NCI-H1092 treated with DMSO at 0.1 percent for 48 hours (cell line): ENCODE measurements at places on chromosomes 2 and 18.
A peak's percentile ranks its signal among the peaks of the same experiment; 100 is the strongest.

GRCh38 chr18:51716277-51716676 lies 518.8 kb upstream of the MEX3C start:
- no peak for DNase-seq

DNA sequence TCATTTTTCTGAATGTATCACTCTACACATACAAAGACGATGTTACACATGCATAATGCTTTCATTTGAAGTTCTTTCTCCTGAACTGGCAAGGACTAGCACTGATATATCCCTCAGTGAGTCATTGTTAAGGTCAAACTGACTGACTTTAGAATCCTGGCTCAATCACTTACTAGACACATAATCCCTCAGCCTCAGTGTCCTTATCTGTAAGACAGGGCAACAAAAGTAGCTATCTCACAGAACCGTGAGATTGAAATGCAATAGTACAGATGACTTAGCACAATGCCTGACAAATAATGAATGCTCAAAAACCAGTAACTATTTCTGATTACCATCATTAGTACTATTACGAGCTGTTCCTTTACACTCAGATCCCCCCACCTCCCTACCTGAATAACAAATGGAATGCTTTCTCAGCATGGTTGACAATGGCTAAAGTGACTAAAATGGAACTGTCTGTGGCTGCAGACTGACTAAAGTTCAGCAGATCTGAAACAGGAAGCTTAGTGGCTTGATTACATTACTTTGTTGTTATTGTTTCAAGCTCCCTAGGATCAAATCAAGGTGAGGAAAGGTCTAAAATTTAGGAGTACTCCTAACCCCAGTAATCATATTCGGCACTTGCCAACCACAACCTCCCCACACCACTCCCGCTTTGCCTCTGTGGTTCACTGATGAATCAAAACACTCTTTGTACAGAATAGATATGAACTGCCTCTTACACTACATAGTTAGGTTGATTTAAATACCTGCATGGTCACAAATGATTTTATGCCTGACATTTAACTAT lies 35.8 kb upstream of the CACNB4 start:
- no peak for DNase-seq

GRCh38 chr18:3560755-3561154 lies 110.8 kb downstream of the TGIF1 start:
- no peak for DNase-seq

DNA sequence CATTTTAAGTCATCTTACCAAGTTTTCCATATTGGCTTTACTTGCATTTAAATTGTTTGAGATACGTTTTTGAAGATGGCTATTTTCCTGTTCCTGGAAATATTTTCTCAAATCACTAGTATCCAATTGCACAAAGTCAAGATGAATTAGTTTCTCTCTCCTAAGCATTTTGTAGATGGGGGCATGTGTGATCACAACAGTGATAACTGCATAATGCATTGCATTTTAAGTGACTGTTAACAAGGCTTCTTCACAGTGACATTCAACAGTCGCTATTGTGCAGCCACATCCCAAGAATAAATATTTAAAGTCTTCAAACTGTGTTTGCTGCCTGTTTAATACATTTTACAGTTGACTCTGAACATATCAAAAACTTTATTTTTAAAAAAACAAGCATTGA lies 694.2 kb upstream of the CDH7 start:
- DNase-seq = no peak

DNA sequence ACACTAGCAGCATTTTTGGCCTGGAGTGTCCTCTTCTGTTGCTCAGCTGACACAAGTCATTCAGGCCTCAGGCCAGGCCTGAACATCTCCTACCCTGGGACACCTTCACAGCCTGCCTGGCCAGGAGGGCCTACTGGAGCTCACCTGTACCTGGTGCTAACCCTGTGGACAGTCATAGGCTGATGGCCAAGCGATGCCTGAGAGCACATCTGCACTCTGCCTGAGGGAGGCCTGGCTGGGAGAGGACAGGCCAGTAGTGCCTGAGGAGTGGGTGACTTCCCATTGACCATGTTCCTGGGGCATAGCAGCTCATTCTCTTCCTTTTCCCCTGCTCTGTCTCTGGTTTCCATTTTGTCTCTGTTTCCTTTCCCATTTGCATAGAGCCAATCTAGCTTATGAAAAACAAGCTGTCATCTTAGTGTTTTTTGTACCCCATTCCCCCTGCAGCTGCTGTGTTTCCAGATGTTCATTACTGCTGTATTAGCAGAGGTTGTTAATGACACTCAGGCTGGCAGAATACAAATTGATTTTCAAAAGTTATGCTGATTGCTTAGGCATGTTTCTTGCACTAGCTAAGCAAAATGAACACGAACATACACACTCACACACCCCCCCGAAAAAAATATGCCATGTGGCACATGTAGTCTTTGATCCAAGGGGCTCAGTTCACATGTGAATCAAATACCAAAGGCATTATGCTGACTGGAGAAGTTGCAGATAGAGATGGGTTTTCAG lies 149.7 kb upstream of the HS6ST1 start:
- DNase-seq = no peak

DNA sequence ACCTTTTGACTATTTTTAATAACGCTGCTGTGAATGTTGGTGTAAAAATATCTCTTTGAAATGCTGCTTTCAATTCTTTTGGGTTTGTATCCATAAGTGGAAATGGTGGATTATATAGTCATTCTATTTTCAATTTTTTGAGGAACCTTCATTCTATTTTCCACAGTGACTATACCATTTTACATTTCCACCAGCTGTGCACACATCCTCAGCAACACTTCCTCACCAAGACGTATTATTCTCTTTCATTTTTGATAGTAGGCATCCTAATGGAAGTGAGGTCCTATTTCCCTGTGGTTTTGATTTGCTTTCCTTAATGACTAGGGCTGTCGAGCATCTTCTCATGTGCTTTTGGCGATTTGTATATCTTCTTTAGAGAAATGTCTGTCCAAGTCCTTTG lies 14.8 kb downstream of the CASP10 start:
- DNase-seq = no peak

DNA sequence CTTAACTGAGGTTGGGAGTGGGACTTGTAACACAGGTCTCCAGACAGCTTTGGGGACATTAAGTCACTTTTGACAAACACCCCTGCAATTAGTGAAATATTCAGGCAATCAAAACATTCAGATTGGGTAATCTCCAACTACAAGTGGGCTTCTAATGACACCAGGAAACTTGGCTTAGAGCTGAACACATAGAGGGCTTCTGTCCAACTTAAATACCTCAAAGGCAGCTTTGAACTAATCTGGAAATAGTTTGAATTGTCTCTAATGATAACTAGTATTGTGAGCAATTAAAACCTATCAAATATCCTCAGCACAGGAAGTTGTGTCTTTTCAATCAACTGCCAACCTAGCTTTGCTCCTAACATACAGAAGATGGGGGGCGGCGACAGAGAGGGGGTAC lies 5.1 kb upstream of the ASPRV1 start:
- DNase-seq = no peak

DNA sequence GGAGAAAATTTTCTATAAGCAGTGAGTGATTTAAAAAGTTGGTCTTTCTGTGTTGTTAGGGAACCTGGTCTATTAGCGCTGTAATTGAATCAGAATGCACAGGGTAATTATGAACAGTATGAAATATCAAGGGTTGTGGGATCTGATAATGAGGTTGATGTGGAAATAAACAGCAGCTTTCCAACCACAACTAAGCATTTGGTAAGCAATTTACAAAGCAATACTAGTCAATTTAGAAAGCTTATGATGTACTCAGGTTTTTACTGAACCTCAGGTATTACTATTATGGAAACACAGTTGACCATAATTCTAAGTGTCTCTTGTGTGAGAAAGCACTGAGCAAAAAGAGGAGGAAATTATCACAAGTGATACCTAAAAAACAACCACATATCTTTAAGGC lies 11.0 kb upstream of the SMCHD1 start:
- no peak for DNase-seq

GRCh38 chr18:35141567-35142274 lies 99.1 kb upstream of the ZNF397 start:
- DNase-seq = peak; percentile 26

DNA sequence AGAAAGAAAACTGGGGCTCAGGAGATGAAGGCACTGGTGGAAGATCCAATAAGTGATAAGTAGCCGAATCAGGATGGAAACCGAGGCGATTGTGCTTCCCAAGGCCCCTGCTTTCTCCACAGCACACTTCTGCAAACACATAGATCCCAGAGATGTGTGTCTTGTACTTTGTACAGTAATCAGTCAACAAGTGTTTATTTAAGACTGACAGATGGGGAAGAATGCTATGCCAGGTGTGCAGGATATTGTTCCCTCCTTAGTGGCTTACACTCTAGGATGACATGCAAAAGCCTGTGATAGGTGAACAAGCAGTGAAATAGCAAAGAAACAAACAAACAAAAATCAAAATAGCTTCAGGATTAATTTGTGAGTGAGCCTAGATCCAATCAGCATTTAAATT lies 116.6 kb downstream of the ACTR3 start:
- no peak for DNase-seq

- DNase-seq = no peak
These were observed 125.7 kb downstream of the AGAP1 start for GRCh38 chr2:235619544-235619943.

- no peak for DNase-seq
These were observed 286.8 kb downstream of the CLIP4 start for GRCh38 chr2:29401994-29402393.

- peak; percentile 37 for DNase-seq
These were observed 1.4 kb downstream of the ITPRID2 start for GRCh38 chr2:181892799-181893435.

GRCh38 chr2:70626254-70626990 lies 72.8 kb upstream of the TGFA start:
- no peak for DNase-seq

DNA sequence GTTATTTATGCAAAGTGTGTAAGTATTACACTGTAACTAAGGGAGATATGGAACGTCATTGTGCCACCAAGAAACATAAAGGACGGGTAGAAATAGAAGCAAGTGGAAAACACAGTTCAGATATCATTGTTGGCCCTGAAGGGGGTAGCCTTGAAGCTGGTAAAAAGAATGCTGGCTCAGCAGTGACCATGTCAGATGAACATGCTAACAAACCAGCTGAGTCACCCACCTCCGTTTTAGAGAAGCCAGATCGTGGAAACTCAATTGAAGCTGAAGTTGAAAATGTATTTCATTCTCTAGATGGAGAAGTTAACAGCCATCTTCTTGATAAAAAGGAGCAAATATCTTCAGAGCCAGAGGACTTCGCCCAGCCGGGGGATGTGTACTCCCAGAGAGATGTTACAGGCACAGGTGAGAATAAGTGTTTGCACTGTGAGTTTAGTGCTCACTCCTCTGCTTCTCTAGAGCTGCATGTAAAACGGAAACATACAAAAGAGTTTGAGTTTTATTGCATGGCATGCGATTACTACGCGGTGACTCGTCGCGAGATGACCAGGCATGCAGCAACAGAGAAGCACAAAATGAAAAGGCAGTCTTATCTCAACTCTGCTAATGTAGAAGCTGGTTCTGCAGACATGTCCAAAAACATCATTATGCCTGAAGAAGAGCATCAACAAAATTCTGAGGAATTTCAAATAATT lies 36.1 kb downstream of the ZNF407 start:
- no peak for DNase-seq

DNA sequence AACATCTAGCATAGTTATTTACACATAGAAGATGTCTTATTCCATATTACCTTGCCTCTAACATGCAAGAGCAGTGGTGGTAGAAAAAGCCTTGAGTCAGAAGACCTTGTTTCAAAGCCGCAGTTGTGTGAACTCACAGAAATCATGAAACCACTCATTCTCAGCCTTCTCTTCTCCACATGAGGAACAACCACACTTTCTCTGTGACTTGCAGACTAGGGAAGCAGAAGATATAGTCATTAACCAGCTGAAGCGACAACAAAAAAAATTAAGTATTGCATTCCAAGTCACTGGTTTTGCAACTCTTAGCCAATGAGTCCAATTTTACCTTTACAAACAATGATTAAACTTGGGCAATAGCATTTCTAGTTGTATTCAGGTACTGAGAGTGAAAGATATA lies 19.0 kb downstream of the TWSG1 start:
- no peak for DNase-seq

DNA sequence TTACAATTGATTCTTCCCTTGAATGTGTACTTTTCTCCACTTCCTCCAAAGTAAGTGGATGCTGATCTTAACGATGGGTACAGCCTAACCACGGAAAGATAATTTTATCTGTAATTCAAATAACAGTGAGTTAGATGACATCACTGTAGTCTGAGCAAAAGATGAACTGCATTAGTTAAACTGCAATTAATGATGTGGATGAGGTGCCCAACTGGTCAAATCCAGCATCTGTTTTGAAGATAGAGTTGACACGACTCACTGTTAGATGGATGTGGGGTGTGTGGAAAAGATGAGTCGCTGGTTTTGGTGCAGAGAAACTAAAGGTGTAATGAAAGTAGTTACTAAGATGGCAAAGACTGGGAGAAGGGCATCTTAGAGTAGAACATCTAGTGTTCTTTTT lies 270.5 kb upstream of the MEIS1 start:
- no peak for DNase-seq

DNA sequence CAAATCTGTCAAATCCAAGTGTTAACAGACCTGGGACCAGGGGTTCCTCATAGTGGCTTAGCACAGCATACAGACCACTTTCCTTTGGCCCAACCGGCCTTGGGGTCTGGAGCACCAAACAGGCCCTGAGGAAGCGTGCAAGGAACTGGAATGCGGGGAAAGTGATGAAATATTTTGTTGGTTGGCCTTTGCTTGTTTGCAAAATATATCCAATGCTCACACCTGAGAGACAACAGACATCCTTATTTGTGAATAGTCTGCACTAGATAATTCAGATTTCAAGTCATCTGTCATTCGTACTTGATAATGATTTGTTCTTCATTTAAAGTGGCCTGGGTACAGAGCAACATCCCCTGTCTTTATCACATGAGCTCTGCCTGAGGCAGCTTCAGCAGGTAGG lies 43.5 kb downstream of the ABCG8 start:
- no peak for DNase-seq

DNA sequence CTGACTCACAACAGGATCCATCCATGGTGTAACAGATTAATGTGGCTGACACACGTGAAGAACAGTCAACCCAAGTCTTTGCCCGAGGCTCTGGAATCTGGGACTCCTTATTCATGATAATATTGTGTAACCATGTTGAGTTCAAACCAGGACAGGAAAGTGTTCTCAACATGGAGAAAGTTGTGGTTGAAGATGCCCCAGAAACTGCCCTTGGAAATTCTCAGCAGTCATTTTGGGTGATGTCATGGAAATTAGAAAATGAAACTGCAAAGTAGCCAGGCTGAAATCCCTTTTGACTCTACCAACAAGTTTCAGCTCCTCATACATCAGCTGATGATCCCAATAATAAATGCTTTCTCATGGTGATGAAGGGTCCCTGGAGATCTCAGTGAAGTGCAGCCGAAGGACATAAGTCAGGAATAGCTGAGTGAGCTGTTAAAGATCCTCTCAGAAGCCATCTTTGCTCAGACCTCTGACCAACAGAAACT lies 307.7 kb downstream of the TNS1 start:
- DNase-seq = no peak
